ENCODE measurements at places on chromosomes 3 and 15.

GRCh38 chr15:40420793-40421192, 15.2 kb downstream of the IVD start:
- no peak for DNase-seq

DNA sequence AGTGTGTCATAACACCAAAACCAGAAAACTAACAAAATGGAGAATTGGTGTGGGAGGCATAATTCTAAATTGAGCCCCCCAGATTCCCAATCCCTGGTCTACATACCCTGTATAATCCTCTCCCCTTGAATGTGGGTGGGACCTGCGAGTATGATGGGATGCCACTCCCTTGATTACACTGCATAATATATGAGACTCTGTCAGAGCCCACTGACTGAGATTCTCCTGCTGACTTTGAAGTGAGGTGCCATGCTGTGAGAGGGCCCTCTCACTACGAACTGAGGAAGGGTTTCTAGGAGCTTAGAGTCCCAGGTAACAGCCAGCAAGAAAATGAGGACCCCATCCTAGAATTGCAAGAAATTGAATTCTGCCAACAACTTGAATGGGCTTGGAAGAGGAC, 49.5 kb downstream of the GPR176 start:
- DNase-seq: no peak

GRCh38 chr15:68733666-68734065, 87.0 kb downstream of the ANP32A start:
- no peak for DNase-seq

DNA sequence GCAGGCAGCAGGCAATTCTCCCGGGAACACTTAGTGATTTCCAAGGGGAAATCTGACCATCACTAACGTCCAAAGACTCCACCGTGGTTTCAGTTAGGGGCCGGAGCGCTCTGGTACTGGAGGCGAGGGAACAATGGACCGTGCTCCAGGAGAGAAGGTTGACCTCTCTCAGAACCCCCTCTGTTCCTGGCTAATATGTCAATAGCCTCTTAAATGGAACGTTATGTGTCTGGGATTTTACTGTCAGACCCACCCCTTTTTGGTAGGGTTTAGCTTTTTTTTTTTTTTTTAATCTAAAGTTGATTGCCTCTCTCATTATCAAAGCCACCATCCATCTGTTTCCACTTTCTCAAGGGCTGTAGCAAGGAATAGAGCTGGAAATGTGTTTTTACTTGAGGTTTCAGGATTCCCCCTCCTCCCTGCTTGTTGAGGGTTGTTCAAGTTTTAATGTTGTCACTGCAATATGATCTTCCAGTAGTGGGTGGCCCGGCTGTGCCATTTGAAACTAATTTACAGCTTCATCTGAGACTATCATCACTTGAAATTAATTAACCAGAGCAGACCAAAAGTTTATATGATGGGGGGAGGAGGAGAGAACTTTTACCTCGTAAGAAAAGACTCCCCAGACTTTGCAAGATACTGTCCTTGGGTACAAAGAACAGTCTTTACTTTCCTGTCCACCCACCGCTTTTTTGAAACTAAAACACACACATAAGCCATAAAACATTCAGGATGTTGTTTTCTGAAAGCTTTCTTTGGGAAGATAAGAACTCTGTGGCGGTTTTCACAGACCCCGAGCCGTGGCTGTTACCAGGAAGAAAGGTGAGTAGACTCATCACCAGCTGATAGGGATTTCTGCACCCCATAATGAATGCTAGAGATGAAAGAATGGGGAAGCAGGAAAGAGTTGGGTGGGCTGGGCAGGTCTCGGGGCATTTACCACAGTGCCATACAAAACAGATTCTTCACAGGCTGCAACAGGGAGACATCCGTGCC, 187.8 kb downstream of the UACA start:
- DNase-seq: no peak

DNA sequence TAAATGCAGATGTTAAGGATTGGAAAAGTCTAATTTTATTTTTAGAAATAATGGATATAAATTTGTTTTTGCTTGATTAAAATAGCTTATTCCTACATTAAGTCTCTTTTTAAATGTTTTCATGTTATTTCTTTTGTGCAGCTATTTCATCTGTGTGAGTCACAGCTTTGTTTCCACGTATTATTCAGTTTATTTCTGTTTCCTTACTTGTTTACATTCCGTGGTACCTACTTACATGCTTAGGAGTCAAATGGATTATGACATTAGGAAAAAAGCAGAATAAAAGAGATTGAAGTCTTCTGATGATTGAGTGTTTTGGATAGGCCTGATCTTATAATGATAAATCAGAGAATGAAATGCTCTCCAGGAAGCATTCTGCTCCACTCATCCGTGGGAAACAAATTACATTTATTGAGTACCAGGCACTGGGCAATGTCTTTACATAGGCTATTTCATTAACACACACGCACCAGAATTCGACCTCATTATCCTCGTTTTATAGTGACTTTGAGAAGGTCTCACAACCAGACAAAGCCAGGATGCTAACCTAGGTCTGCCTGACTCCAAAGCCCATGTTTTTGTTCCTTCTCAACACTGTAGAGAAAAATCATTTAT, 38.1 kb upstream of the RASA2 start:
- no peak for DNase-seq
